Activated T-cell treated with anti-CD3 and anti-CD28 coated beads, Interleukin-2, amount 50 U/mL, for 4 hours (primary cell): ENCODE measurements at places on chromosomes 3 and 15.

DNA sequence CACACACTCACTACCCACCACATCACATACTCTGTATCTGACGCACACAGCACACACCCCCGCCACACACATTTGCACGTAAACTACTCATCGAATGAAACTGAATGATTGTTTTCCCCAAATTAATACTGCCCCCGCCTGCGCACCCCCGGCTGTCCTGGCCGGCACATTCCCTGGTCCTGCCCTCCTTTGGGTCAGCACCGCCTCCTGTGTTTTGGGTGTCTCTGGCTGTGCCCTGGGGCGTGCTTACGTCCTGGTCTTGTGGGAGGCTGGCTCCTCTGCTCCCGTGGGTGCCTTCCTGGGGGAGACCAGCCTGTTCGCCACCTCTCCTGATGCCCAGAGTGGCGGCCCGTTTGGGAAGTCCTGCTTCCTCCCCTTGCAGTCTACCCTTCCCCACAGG is 30.2 kb downstream of the APBA2 start:
- no peak for DNase-seq

GRCh38 chr3:177410730-177411129 is 213.4 kb upstream of the TBL1XR1 start:
- no peak for DNase-seq

DNA sequence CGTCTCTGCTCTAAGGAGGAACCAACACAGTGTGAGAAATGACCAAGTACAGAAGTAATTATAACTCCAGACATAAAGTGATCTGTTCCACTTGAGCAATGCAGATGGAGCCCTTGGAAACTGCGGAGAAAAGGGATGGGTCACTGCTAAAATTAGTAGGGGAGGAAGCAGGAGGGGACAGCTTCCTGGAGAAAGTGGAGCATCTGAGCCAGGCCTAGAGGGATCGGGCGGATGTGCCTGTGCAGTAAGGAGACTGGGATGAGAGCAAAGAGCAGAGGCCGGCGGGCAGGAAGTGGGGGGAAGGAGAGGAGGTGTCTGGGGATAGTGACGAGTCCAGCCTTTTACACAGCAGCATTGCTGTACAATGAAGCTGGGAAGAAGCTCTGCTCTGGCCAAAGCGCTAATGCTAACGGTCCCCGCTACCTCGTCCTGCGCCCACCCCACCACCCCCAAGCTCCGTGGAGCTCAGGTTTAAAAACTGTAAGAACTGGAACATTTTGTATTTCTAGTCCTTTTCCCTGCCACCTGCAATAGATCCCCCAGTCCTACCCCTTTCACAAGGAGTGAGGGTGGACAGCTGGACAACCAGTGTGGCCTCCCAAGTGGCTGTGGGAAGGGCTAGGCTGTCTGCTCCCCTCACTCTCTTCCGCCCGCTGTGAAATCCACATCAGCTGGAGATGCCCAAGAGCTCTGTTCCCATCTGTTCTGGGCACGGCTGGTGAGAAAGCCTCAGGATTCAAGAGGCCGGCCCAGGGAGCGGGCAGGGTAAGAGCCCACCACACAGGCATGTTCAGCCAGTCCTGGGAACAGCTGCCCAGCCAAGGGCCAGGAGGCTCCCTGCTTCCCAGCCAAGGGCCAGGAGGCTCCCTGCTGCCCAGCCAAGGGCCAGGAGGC is 53.0 kb upstream of the HES1 start:
- DNase-seq: no peak

- DNase-seq: no peak
Measured at GRCh38 chr15:45157974-45158373, 28.2 kb downstream of the DUOX1 start.

GRCh38 chr3:123831420-123831819 is 52.7 kb downstream of the MYLK start:
- no peak for DNase-seq

DNA sequence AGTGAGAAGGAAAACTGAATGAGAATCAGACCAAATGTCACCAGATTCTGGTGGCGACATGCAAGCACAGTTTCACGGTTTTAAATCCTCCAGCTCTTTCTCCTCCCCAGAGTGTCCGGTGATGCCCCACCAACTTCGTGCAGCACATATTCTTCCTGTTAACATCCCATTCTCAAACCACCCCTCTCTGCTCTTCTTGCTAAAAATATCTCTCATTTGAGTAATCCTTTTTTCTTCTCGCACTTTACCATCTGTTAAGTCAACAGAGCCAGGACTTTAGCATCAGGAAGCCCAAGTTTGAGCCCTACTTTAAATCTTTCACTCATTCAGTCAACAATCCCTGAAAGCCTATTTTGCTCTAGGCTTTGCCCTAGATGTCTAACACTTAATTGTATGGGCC is 68.2 kb upstream of the VGLL4 start:
- no peak for DNase-seq

- no peak for DNase-seq
Measured at GRCh38 chr3:120780977-120781376, 38.4 kb downstream of the GTF2E1 start.

GRCh38 chr3:113450911-113451310 is 9.6 kb upstream of the CFAP44 start:
- DNase-seq: no peak

DNA sequence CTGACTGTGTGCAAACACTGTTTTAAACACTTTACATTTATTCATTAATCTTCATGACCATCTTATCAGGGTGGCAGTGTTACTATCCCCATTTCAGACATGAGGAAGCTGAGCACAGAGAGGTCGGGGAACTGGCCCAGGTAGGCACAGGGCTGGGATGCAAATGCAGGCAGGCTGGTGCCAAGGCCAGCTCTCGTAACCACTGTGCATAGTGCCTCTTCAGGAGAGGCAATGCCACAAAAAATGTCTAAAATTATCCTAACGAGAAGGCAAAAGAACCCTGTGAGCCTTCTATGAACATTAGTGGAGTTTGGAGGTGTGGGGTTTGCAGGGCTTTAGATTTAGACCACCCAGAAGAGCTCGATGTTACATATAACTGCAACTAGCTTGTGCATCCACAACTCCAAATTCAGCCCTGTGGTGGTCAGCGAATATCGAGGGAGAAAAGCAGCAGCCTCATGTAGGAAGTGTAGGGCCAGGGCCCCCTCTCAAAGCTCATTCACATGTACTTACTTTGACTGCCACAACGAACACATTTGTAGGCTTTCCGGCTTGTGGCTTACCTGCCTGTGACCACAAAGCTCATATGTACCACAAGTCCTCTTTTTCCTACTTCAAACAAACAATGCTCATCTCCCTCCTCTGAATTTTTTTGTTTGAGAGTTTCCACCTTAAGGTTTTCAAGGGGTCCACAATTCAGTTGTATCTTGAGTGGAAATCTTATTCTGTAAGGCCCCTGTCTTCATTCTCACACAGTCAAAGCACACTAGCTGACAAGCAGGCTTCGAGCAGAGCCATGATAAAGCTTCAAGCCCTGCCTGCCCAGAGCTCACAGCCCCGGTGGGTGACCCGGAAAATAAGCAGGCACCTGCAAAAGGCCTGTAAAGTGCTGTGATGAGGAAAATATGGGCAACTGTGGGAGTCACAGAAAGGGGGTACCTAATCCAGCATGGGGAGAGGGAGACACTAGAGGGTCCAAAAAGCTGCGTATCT is 722.9 kb upstream of the CFAP20DC start:
- peak; percentile 14 for DNase-seq

DNA sequence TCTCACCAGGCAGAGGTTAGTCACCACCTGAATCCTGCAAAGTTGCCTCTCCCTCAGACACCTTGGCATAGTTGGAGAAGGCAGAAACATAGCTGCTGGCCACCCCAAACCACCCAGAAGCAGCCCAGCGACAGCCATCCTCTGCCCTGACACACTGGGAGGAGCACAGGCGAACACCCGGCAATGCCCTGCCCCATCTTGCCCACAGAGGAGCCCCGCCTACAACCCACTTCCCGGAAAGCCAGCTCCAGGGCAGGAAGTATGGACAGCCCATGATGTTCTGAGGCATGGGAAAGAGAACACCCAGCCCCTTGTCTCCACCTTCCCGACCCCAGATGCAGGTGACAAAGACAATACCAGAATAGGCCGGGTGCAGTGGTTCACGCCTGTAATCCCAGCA is 12.6 kb upstream of the SHISA5 start:
- no peak for DNase-seq

DNA sequence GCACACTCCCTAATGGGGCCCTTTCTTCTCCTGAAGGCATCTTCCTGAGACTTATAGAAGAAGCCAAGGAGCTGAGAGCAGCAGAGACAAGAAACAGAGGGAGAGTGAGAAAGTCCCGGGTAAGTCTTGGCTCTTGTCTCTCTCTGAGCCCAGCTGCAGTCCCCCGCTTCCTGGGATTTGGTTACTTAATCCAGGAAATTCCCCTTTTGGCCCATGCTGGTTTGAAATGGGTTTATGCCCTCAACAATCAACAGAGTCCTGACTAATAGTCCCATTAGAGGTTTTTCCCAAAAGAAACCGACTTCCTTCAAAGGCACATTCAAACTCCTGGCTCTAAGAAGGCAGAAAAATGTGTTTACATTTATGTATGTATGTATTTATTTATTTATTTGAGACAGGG is 22.0 kb downstream of the TMEM158 start:
- no peak for DNase-seq

GRCh38 chr15:95169541-95170459 is 938.4 kb downstream of the MCTP2 start:
- DNase-seq: no peak

DNA sequence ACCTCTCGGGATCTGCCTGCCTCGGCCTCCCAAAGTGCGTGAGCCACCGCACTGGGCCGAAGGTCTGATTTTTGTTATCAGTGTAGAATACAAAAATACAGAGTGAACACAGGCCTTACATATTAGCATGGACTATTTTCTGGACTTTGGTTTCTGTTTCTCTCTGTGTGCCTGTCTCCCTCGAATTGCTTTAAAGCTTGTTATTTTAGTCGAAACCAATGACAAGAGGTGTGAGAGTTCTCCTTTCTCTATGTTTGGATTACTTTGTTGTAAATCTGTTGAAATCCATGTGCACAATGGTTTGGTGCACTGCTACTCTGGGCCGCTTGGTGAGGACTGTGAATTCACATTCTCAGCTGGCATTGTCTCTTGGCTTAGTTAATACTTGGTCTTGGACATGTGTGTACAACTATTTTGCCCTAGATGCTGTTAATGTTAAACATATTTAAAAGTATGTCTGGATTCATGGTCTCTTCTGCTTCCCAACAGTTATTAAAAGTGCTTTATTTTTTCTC is 23.9 kb downstream of the MED12L start:
- no peak for DNase-seq

GRCh38 chr3:173411375-173411973 is 13.9 kb downstream of the NLGN1 start:
- DNase-seq: no peak

GRCh38 chr3:169787120-169787519 is 13.9 kb downstream of the MYNN start:
- no peak for DNase-seq

- DNase-seq: no peak
Measured at GRCh38 chr3:71753701-71754609, at the start of gene GPR27. Gene GPR27 (plus strand): TSS chr3:71753855. CDS start chr3:71754050, 195 bp downstream.

GRCh38 chr3:103025880-103026279 is 591.1 kb downstream of the ZPLD1 start:
- DNase-seq: no peak

DNA sequence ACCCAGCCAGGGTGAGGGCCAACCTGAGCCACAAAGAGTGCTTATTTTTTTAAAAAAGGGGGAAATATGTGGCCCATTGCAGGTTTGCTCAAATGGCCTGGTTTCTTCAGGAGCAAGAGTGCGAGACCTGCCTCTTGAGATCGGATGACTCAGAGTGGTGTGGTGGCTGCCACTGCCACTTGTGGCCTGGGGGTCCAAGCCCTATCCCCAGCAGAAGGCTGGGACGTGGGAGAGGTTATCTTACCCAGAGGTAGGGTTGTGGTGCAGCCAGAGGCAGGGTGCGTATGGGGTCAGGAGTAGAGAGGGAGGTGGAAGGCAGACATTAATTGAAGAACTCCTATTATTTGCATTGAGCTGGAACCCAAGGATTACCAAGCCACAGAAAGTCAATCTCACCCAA is 83.2 kb upstream of the SMAD3 start:
- no peak for DNase-seq

DNA sequence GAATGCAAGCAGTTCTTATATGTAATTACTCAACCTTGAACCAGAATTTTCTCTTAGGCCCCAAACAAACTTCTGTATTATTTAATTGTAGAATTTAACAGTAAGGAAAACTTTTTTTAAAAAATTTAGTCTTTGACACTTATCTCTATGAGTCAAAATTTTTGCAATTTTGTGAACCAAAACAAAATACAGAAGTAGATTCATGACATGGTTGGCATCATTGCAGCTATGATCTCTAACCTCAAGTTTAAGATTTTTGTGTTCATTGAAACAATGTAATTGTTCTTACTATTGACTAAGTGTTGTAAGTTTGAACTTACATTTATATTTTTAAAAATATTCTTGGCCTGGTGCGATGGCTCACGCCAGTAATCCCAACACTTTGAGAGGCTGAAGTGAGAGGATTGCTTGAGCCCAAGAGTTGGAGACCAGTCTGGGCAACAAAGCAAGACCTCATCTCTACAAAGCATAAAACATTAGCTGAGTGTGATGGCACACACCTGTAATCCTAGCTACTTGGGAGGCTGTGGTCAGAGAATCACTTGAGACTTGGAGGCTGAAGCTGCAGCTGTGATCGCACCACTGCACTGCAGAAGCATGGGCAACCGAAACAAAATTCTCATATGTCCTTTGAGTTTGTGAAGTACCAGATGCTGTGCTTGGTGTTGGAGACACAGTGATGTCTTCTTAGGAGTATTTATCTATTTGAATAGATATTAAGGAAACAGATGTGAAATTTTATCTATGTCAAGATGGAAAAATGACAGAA is 39.7 kb downstream of the STT3B start:
- DNase-seq: no peak

DNA sequence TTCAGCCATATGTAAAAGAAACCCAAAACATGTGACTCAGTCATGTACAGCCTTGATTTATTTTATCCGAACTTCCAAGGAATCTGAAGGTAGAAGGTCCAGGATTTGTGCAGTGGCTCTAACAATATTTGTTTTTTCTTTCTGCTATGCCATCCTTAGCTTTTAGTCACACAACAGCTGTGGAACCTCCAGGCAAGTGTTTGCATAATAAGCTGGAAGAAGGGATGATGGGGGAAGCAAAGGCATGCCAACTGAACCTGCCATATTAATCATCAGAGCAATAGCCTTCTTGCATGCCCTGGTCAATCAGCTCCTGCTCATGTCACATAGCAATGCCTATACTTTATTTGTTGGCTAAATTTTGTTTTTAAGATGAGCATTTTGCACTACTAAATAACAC is 444.7 kb upstream of the ARPP21 start:
- DNase-seq: no peak

GRCh38 chr3:44348993-44349392 is 10.4 kb downstream of the TCAIM start:
- DNase-seq: no peak

DNA sequence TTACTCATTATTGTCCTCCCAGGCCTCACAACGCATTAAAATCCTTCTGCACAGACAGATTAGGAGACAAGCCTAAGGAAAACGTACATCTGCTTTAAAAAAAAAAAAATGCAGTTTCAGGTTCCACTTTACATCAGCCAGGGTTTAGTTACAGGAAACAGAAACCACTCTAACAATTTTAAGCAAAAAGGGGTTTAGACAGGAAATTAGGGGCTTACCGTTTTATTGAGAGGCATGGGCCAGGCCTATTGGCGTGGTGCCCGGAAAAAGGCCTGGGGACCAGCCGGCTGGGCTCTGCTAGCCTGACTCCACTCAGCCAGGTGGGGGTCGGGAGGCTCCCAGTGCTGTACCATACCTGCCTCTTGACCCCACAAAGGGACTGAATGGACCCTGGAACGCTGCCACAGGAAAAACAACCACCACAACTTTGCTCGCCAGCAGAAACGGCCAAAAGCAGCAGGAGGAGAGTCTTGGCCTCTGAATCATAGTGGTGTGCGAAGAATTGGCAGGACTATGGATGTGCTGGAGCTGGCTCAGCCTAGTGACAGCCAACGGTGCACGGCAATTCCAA is 124.3 kb downstream of the CHSY1 start:
- peak; percentile 26 for DNase-seq
